Thoracic aorta (tissue), 2 donors: ENCODE measurements at places on chromosomes 2 and 18. TPM values are rescaled to one million over a fixed set of nuclear protein-coding genes. Genes with fewer than 3 reads are reported as not detected.
A peak's percentile ranks its signal among the peaks of the same experiment; 100 is the strongest.

DNA sequence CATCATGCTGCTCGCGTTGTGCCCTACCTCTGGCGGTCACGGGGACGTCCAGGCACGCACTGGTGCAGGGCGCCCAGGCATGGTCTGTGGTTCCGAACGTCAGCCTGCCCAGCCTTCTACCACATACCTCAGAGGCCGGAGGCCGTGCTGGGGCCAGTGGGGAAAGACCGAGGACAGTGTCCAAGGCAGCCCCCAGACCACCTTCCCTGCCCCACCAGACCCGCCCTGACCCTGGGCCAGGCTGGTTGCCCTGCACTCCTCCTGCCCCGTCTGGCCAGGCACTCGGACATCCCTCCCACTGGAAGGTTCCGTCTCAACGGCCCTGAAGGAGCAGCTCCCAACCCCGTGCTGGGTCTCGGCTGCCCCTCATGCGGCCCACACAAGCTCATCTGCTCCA lies 32.8 kb downstream of the SLC66A2 start:
- no peak for DNase-seq
- no peak overlapping the region for H3K27ac ChIP-seq
- no peak overlapping the region for H3K4me3 ChIP-seq
- H3K36me3 ChIP-seq, result peaks cover 21% of the 10 kb centered on the region
- H3K27me3 ChIP-seq, result no peaks in the 10 kb centered on the region

DNA sequence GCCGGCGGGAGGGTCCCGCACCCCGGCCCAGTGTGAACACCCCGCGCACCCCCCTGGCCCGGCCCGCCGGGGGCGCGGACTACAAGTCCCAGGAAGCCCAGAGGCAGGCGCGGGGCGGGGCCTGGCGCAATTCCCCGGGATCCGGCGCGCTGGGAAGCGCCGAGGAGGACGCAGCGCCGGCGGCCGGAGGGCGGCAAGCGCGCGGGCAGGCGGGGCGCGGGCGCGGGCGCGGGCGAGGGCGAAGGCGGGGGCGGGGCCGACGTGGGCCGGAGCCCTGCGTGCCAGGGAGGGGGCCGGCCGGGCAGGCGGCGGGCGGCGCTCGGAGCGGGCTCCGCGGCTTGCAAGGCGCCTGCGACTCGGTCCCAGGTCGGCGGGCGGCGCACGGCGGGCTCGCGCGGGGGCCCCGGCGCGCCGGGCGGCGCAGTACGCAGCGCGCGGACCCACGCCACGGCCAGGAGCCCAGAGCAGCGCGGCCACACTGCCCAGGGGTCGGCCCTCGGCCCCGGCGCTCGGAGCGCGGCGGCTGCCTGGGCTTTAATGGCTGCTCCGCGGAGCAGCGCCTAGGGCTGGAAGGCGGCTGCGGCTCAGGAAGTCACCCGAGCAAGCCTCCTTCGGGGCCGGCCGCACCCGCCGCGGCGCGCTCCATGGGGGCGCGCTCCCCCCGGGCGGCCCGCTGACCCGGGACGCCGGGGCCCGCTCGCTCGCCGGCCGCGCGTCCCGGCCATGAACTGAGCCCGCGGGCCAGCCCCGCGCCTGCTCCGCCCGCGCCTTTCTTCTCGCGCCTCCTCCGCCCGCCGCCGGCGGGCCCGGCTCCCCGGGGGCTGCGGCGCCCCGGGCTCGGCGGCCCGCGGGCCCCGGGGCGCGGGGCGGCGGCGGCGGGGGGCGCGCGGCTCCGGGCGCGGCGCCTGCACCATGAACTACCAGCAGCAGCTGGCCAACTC lies at the start of gene AGAP1:
AGAP1 (plus strand) TSS at position 269 of the 941 bp plus-strand sequence.
- no peaks in the 10 kb centered on the region for H3K36me3 ChIP-seq
- DNase-seq, result peak; percentile 41
- H3K4me3 ChIP-seq, result peak within 1 kb of the TSS; percentile 88
- H3K4me1 ChIP-seq, result peaks cover 10% of the 10 kb centered on the region
- peak within 1 kb of the TSS; percentile 56 for H3K27ac ChIP-seq

- peak overlapping the region; percentile 66 for H3K27ac ChIP-seq
- peak overlapping the region; percentile 25 for H3K4me3 ChIP-seq
- H3K27me3 ChIP-seq, result no peaks in the 10 kb centered on the region
- H3K4me1 ChIP-seq, result peaks cover 13% of the 10 kb centered on the region
- peak; percentile 42 for DNase-seq
Measured at GRCh38 chr2:111659361-111660333, 224.3 kb downstream of the ANAPC1 start.

DNA sequence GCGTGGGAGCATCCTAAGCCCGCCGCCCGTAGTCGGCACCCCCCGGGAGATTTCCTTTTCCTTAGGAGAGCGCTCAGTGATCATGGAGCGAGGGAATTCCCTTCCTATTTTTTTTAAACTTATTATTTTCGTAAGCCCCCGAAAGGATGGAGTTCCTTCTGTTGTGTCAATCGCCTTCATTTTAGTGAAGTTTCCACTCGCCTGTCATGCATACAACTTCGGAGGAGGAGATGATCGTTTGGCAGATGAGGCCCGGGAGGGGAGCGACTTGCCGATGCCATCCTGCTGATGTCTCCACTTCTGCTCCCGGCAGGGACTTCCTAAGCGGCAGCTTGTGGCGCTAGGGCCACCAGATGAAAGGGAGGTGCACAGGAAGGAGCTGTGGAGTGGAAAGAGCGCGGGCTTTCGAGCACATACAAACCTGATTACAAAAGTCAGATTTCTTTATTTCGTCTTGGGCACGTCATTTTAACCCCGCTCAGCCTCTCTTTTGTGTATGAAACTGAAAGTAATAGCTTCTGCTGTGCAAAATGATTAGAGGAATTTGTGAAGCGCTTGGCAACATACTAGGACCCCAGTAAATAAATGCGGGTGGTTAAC lies at the start of gene ADGRF3:
ADGRF3 (minus strand) TSS at position 336 of the 600 bp plus-strand sequence. CDS start 555 bp downstream, outside the sequence.
- peak within 1 kb of the TSS; percentile 88 for H3K27ac ChIP-seq
- no peaks in the 10 kb centered on the region for H3K27me3 ChIP-seq
- H3K4me3 ChIP-seq, result peak within 1 kb of the TSS; percentile 80
- no peak for DNase-seq

Gene NUP35
- 29.6 TPM for total RNA-seq

GRCh38 chr2:172677363-172677762 lies 58.3 kb upstream of the RAPGEF4 start:
- H3K4me1 ChIP-seq, result no peaks in the 10 kb centered on the region
- DNase-seq, result no peak
- no peaks in the 10 kb centered on the region for H3K27me3 ChIP-seq
- H3K27ac ChIP-seq, result no peak overlapping the region
- no peaks in the 10 kb centered on the region for H3K36me3 ChIP-seq

Gene VSNL1
- total RNA-seq, result not detected

- H3K4me1 ChIP-seq, result peaks cover 19% of the 10 kb centered on the region
- no peaks in the 10 kb centered on the region for H3K27me3 ChIP-seq
- H3K36me3 ChIP-seq, result no peaks in the 10 kb centered on the region
- no peak overlapping the region for H3K4me3 ChIP-seq
Measured at GRCh38 chr2:120108049-120108448, 95.2 kb downstream of the EPB41L5 start.
